ENCODE measurements at places on chromosomes 12 and 14.

- no peak for DNase-seq
These were observed 12.7 kb upstream of the TMCC3 start for GRCh38 chr12:94663071-94663470.

GRCh38 chr14:75771595-75771994, 110.5 kb downstream of the TTLL5 start:
- DNase-seq = no peak

DNA sequence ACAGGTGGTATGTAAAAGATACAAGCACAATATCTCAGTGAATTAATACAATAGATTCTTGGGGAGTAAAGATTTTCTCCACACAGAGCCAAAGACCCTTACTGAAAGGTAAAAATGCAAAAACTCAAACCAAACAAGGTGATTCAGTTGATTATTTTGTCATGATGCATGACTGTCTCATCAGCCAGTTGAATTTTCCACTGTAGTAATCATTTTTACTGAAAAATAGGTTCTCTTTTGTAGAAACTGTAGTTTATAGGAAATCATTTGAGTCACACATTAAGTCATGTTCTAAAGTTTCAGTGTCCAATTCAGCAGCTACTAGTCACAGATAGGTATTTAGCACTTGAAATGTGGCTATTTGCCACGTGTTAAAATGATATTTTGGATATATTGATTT, 53.6 kb downstream of the PPFIA2 start:
- DNase-seq = no peak

- no peak for DNase-seq
These were observed 23.6 kb upstream of the REP15 start for GRCh38 chr12:27672643-27673042.

- no peak for DNase-seq
These were observed 813.0 kb downstream of the NRXN3 start for GRCh38 chr14:78983126-78983525.

GRCh38 chr12:103269946-103270345, 225.8 kb downstream of the C12orf42 start:
- no peak for DNase-seq

DNA sequence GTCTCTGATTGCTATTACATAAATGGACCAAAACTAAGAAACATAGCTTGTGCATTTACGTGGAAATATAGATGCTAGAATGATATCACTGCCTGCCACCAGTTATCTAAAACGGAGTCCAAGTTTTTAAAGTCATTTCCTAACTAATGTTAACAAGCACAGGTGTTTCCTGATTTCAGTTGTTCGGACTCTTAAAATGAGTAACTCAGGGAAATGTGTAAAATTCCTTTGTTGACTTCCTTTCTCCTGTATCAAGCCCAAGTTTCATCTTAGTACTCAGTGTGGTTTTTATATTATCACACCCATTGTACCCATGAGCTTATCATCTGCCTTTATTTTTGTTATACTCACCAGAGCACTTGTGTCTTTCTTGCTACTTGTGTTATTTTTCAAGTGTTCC, 13.2 kb upstream of the PRKCH start:
- DNase-seq = no peak

DNA sequence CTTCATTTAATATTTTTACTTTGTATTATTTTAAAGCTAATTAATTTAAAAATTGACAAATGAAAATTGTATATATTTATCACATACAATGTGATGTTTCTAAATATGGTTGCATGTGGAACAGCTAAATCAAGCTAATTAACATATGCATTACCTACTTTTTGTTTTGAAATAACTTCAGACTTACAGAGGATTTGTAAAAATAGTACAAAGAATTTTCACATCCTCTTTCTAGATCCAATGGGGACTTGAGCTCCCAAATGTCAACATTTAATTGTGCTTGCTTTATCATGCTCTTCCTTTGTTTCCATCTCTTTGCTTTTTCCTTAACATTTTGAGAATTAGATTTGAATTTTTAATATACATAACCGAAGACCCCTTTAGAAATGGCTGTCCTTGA, 6.6 kb downstream of the DCD start:
- no peak for DNase-seq

DNA sequence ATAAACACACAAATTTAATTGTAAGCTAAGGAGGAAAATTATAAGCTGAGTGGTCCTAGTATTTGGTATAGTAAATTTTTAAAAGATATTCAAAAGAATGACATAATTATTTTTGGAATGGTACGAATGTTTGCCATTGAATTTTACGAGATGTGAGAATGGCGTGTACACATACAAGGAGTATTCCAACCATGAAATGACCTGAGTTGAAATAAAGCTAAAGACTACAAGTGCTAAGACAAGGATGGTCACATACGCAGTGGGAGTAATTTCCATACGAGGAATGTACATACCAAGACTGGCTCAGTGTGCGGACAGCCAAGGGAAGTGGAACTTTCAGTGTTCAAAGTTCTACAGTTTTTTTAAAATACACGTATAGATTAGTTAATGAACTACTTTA, 21.1 kb upstream of the ETV6 start:
- no peak for DNase-seq

DNA sequence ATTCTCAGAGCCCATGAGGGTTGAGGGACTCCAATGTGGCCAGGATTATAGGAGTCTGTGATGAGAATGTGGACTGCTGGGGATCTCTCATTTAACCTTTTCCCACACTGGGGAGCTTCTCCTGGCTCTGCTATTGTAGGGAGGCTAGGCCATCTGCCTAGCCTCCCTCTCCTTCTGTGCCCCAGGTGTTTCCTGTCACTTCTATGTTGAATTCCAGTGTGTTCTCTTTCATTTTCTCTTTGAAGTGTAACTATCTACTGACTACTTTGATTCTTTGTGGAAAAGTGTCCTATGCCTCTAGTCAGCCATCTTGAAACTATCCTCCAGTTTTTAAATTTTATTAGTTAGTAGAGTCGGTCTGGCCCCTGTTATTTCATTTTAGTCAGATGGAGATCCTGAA, 53.4 kb upstream of the ABCD2 start:
- no peak for DNase-seq

DNA sequence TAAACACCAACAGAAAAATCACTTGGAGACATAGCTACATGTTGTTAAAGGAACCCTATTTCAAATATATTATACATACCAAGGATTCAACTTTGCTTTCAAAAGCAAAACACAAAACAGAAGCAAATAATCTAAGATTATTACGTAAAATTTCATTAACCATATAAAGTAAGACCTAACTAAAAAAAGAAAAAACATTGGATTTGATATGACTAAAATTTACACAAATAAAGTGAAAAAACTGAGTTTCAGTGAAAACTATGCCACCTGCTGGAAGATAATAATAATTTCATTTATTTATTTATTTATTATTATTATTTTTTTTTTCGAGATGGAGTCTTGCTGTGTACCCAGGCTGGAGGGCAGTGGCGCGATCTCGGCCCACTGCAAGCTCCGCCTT, 45.2 kb downstream of the WDHD1 start:
- no peak for DNase-seq

DNA sequence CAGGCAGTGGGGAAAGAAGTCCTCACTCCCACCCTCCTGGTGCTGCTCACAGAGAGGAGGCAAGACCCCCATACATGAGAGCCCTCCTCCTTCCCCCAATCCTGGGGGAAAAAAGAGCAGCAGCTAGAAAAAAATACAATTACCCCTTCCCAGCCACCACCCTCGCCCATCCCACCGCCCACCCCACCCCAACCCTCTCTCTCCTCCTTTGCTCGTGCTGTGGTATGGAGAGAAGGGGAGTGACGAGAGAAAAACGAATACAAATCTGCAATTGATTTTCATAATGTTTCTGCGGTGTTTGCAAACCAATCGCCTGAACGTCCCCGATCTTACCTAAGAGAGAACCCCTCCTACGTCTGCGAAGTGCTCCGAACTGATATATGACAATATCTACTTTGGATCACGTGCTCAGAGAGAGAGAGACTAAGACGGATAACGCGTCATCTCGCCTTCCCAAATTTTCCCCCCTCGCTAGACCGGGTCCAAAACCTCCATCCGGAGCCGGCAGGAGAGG, at the start of gene HOXC11:
HOXC11 (plus strand) TSS at position 405 of the 514 bp plus-strand sequence. CDS start 116 bp downstream, outside the sequence.
- no peak for DNase-seq
